ENCODE measurements at places on chromosomes 3 and 15.

DNA sequence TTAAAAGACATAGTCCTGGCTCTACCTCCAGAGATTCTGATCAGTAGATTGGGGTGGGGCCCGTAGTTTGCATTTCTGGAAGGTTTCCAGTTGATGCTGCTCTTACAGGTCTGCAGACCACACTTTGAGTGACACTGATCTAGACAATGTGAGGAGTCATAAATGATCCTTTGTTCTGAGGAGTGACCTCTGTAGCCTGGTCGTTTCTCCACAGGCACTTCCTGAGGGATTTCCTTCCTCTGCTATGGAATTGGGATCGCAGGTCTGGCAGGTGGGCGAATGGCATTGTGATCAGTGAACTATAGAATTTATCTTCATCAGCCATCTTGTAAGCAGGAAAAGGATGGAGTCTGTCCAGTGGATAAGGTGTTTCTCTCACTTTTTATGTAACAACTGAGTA, 5.5 kb downstream of the GFM1 start:
- DNase-seq = no peak

DNA sequence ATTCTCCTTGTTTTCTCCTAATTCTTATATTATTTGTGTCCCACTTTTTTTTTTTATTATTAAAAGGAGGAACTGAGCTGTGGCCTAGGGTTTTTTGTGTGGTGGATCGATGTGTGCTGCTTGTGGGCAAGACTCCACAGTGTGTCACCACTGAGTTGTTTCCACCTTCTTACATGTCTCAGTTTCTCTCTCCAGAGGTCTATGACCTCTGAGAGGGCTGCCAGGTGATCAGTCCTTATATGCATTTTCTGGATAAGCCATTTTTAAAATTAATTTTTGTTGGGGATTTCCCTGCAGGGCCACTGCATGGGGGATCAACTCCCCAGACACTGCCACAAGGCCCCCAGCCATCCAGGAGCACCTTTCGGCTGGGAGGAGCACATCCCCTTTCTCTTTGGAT, 27.8 kb downstream of the IQCF6 start:
- DNase-seq = no peak

- DNase-seq = no peak
Measured at GRCh38 chr3:133830071-133830470, 24.5 kb downstream of the SRPRB start.

- DNase-seq = peak; percentile 61
Measured at GRCh38 chr3:161423911-161424522, 52.7 kb upstream of the SPTSSB start.

- no peak for DNase-seq
Measured at GRCh38 chr3:53673722-53674350, 172.4 kb downstream of the CHDH start.

GRCh38 chr3:40427045-40427669, 30.0 kb upstream of the RPL14 start:
- no peak for DNase-seq
